ENCODE measurements at places on chromosomes 5 and 9.

- DNase-seq, result peak; percentile 59
These were observed 54.1 kb downstream of the GARNL3 start for GRCh38 chr9:127318651-127319167.

GRCh38 chr9:133512253-133513213 lies 12.2 kb downstream of the MYMK start:
- no peak for DNase-seq

- DNase-seq, result peak; percentile 36
These were observed 100.5 kb upstream of the SNX2 start for GRCh38 chr5:122674385-122674784.

DNA sequence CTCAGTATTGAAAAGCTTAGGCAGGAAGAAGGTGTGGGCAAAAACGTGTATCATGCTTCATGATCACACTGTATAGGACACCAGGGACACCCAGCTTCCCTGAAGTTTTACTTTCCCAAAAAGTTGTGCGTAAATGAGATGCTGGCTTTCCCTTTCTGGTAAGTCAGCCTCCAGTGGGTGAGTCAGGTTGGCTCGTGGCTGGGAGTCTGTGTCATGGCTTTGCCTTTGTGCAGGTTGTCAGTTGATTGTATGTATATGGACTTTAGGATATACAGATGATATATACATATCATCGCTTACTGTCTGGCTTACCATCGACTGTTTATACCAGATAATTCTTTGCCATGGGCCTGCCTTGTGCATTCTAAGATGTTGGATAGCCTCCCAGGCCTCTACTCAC lies 34.2 kb downstream of the ADRB2 start:
- no peak for DNase-seq

GRCh38 chr5:8239646-8240045 lies 370.7 kb downstream of the MTRR start:
- DNase-seq, result no peak

DNA sequence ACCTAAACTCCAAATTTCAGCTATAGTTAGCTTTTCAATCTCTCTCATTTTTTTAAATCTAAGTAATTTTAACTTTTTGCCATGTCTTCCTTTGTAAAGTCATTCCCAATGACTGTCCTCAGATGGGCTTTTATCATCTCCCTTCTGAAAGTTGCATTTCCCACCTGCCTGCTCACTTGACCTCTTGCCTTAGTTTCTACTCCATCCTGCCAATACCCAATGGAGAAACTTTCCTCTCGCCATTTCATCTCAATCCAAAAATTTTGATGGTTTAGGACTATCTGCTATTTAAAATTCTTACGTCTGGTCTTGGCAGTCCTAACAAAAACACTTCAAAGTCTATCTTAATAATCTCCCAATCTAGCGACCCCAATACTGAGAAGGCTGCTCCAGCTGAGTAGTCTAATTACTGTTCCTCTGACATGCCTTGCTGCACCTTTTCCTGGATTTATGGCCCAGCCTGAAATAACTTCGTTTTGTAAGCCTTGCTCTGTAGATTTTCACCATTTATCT lies 231.3 kb downstream of the PRR16 start:
- no peak for DNase-seq

- no peak for DNase-seq
These were observed 441.2 kb upstream of the CHD1 start for GRCh38 chr5:99369797-99370593.

GRCh38 chr5:92923885-92924284 lies 657.1 kb downstream of the NR2F1-AS1 start:
- DNase-seq, result no peak

All from AG10803 (cell line).